ENCODE measurements at places on chromosomes 11 and 22.

DNA sequence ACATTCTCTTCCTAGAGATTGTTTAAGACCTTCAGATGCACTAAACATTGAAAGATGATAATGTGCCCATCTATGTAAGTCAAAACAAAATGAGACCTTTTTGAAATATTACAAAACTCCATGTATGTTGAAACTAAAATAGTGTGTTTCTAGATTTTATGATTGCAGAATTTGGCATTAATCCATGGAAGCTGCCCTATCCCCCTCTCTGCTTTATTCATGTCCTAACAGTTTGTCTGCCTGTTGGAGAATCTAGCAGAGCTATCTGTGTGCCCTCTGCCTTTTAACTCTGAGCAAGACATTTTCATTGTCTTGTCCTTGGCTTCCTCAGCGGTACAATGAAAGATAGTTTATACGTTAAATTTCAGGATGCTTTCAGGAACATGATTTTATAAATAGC lies 105.5 kb downstream of the FAT3 start:
- DNase-seq = no peak

GRCh38 chr22:49154433-49154832 lies 673.2 kb downstream of the BRD1 start:
- no peak for DNase-seq

GRCh38 chr11:46738887-46739286 lies 19.9 kb downstream of the F2 start:
- no peak for DNase-seq

DNA sequence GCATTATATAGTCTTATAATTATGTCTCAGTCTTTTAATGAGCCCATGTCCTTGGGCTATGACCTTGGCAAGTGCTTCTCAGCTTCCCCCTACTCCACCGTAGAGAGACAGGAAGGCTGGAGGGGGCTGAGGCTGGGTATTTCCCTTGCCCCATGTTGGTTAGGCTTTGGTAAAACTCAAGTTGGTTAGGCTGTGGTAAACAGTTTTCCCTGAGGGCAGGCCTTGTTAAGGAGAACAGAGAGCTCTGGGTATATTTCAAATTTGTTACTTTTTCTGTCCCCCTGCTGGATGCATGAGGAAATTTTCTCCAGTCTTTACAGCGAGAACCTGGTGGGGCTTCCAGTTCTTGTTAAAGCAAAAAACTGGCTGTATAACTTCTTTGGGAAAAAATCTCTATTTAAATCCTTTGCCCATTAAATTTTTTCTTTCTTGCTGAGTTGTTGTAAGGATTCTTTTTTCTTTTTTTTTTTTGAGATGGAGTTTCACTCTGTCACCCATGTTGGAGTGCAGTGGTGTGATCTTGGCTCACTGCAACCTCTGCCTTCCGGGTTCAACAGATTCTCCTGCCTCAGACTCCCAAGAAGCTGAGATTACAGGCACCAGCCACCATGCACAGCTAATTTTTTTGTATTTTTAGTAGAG lies 12.2 kb upstream of the DCHS1 start:
- no peak for DNase-seq

GRCh38 chr11:67502328-67502979 lies 2.7 kb downstream of the PITPNM1 start:
- no peak for DNase-seq

GRCh38 chr11:24082860-24083259 lies 414.0 kb upstream of the LUZP2 start:
- no peak for DNase-seq

- no peak for DNase-seq
These were observed 24.4 kb upstream of the TXNRD2 start for GRCh38 chr22:19965771-19966709.

DNA sequence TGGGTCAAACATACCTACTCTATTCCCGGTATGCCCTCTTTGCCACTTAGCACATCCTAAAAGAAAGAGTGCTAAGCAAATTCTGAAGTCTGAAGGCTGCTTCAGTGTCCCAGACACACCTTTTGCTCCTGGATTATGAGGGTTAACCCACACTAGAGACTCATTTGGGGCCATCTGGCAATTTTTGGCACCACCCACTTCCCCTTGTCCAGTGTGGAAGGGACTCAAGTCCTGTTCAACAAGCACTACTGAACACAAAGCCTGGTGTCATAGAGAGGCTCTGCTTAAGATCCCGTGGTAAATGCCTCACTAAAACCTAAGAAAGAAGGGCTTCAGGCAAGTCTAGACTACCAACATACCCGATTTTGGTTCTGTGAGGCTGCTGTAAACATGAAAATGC lies 85.8 kb downstream of the SERGEF start:
- no peak for DNase-seq

GRCh38 chr11:104043142-104043541 lies 6.7 kb downstream of the DDI1 start:
- no peak for DNase-seq

DNA sequence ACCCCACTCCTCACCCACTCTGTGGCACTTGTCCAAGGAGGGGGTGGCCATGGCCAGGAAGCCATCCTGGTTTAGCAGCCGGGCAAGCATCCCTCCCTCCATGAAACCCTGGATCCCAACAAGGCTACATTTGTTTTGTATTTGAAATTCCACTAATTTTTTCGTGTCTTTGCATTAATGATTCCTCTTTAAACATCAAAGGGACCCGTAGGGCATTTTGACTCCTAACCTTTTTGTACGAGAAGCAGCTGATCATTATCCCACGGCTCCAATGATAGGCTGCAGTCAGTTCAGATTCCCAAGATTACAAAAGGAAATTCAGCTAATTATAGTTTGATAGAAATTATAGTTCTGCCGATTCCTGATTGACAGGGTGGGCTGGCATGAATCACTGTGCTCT lies 10.7 kb downstream of the MYEOV start:
- no peak for DNase-seq

All from fibroblast of skin of left quadriceps (primary cell).